ENCODE measurements at places on chromosomes 11 and 22.

GRCh38 chr22:41106122-41106968, 14.0 kb downstream of the EP300 start:
- DNase-seq, result no peak

DNA sequence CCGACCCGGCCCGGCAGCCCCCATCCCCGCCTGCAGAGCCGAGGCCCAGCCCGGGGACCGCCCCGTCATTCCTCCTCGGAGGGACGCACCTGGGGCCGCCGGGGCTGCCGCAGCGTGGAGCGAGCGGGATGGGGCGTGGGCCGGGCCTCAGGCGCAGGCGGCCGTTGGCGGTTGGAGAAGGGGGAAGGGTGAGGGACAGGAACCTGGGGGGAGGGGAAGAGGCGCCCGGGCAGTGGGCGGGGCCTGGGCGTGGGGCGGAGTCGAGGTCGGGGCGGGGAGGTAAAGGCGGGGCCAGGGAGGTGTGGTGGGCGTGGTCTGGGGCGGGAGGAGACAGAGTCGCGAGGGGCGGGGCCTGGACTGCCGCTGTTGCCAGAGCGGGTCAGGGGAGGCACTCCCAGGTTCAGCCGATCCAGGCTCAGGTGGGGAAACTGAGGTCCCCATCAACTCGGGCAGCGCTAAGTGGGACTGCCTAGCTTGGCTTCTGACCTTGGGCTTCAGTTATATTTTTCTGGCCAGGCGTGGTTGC, at the start of gene TESMIN:
Gene TESMIN (minus strand): TSS at position 190 of the 526 bp plus-strand sequence. CDS start 860 bp downstream, outside the sequence.
- DNase-seq, result peak; percentile 81

DNA sequence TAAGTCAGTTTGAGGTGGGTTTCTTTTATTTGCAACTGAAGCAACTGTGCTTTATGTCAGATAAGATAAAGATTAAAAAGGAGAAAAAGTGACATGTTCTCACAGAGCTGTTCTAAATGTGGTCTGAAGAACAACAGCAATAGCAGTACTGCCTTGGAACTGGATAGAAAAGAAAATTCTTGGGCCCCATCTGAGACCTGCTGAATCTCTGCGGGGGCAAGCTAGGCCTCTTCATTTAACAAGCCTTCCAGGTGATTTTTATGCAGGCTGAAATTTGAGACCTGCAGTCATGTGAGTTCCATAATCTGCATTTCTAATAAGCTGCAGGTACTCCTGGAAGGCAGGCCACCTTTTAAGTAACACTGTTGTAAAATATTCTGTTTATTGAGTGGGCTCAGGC, 91.4 kb upstream of the CTSC start:
- DNase-seq, result no peak

DNA sequence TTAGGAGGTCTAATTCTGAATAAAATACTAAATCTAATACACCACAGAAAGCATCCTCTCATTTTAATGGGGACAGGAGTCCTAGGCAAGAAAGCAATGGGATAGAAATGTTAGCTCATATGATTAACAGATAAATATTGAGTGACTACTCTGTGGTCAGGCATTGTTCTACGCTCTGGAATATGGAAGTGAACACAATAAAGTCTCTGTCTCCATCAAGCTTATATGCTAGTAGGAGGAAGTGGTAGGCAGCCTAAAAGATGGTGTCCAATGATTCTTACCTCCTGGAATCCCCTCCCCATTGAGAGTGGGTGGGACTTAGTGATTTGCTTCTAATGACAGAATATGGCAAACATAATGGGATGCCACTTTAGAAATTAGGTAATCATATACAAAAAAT, 160.3 kb upstream of the PDGFD start:
- no peak for DNase-seq

GRCh38 chr11:116579031-116579653, 193.6 kb downstream of the BUD13 start:
- no peak for DNase-seq

- no peak for DNase-seq
Measured at GRCh38 chr11:44950031-44950624, 555 bp downstream of the TP53I11 start.
